Peyer's patch (tissue), 4 donors: ENCODE measurements at places on chromosomes 1 and 21.

GRCh38 chr1:151888972-151889570 lies 20.2 kb downstream of the THEM4 start:
- H3K36me3 ChIP-seq: peaks cover 21% of the 10 kb centered on the region
- H3K27ac ChIP-seq: no peak overlapping the region
- no peak for DNase-seq
- H3K27me3 ChIP-seq: no peaks in the 10 kb centered on the region

- H3K27me3 ChIP-seq: no peaks in the 10 kb centered on the region
- DNase-seq: no peak
- H3K27ac ChIP-seq: no peak overlapping the region
- no peaks in the 10 kb centered on the region for H3K4me1 ChIP-seq
- no peak overlapping the region for H3K4me3 ChIP-seq
- H3K36me3 ChIP-seq: no peaks in the 10 kb centered on the region
Observed at GRCh38 chr1:41784531-41785274, 134.0 kb downstream of the HIVEP3 start.

GRCh38 chr1:209879539-209879938 lies 51.8 kb downstream of the UTP25 start:
- no peaks in the 10 kb centered on the region for H3K4me1 ChIP-seq
- H3K27me3 ChIP-seq: no peaks in the 10 kb centered on the region
- no peak overlapping the region for H3K27ac ChIP-seq
- H3K4me3 ChIP-seq: no peak overlapping the region

- H3K4me3 ChIP-seq: no peak overlapping the region
- DNase-seq: no peak
- H3K27ac ChIP-seq: no peak overlapping the region
Observed at GRCh38 chr1:216923601-216924000, 200.4 kb upstream of the ESRRG start.

DNA sequence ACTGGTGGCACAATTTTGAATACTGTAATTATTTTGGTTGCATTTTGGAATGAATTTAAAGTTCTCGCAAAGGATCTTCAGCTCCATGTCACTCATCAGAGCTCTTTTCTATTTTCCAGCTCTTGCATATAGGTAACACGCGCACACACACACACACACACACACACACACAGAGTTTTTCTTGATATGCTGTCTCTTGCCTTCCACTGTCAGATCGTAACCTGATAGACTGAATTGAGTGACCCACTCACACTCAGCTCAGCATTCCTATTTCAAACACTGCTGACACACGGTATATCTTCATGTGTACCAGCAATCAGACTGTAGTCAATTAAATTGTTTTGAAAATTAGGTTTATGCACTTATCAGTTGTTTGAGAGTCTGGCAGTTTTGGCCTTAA lies 214.1 kb downstream of the PBX1 start:
- H3K27me3 ChIP-seq: no peaks in the 10 kb centered on the region
- peaks cover 78% of the 10 kb centered on the region for H3K4me1 ChIP-seq
- no peak for DNase-seq
- no peaks in the 10 kb centered on the region for H3K36me3 ChIP-seq
- H3K4me3 ChIP-seq: no peak overlapping the region

- no peak overlapping the region for H3K27ac ChIP-seq
- no peak overlapping the region for H3K4me3 ChIP-seq
- H3K27me3 ChIP-seq: no peaks in the 10 kb centered on the region
Observed at GRCh38 chr1:17409391-17409811, 30.1 kb downstream of the RCC2 start.

GRCh38 chr1:110579460-110579859 lies 26.7 kb downstream of the KCNA2 start:
- H3K27me3 ChIP-seq: no peaks in the 10 kb centered on the region
- no peaks in the 10 kb centered on the region for H3K4me1 ChIP-seq
- DNase-seq: no peak
- no peak overlapping the region for H3K4me3 ChIP-seq
- no peak overlapping the region for H3K27ac ChIP-seq

- DNase-seq: no peak
- H3K36me3 ChIP-seq: no peaks in the 10 kb centered on the region
- H3K27ac ChIP-seq: no peak overlapping the region
Observed at GRCh38 chr1:229030630-229031029, 240.3 kb upstream of the RAB4A start.

GRCh38 chr1:184143449-184143848 lies 91.9 kb downstream of the TSEN15 start:
- H3K27me3 ChIP-seq: no peaks in the 10 kb centered on the region
- no peaks in the 10 kb centered on the region for H3K4me1 ChIP-seq
- no peak overlapping the region for H3K27ac ChIP-seq

DNA sequence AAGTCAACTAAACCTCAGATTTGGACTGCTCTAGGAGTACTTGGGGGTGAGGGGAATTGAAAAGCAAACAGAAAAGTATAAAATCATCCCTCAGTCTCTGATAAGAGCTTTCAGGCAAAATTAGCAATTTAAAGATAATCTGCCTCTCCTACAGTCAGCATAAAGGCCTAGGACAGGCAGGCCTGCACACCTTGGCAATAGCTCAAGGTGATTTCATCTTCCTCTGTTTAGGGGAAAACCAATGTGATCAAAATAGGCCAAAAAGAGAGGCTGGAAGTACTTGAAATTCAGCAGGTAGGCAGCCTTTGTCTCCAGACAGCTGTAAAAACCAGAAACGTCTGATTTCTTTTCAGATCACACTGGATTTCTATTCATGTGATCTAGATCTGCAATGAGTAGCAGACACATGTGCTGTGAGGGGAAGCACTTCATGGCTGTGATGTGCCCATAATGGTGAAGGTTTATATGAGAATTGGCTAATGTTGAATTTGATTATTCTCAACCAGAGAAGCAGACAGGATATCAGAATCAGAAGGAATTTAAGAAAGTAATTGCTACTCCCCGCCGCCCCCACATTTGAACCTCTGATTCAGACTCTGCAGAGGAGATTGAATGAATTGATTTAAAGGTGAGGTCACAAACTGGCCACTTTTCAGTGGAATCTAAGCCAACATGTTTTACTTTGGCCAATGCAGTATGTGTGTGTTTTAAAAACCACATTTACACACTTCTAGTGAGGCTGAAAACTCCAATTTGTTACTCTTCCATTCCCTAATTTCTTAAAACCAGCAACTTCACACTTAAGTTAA lies 45.8 kb upstream of the DNASE2B start:
- H3K27ac ChIP-seq: no peak overlapping the region
- no peaks in the 10 kb centered on the region for H3K27me3 ChIP-seq
- no peaks in the 10 kb centered on the region for H3K4me1 ChIP-seq
- H3K4me3 ChIP-seq: no peak overlapping the region
- no peak for DNase-seq
- no peaks in the 10 kb centered on the region for H3K36me3 ChIP-seq

GRCh38 chr1:150021191-150021694 lies 10.7 kb upstream of the OTUD7B start:
- no peak for DNase-seq
- H3K27me3 ChIP-seq: no peaks in the 10 kb centered on the region
- H3K4me3 ChIP-seq: no peak overlapping the region
- H3K4me1 ChIP-seq: peaks cover 4% of the 10 kb centered on the region
- H3K36me3 ChIP-seq: no peaks in the 10 kb centered on the region

DNA sequence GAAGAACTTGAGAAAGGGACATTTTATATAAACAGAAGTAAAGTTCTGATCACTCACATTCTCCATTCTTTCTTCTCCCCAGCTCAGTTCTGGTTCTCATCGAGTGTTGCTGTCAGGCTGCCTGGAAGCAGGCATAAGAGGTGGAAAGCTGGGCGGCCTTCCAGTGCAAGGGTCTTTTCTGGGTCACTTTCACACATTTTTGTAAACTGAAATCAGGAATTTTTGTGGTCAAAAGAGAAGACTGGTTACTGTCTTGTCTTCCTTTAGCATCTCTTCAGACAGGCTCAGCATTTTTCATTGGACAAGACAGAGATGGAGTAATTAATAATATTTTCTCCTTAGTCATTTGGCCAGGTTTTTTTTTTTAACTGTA lies 93.7 kb downstream of the CTH start:
- H3K4me3 ChIP-seq: no peak overlapping the region
- no peaks in the 10 kb centered on the region for H3K4me1 ChIP-seq
- H3K27me3 ChIP-seq: no peaks in the 10 kb centered on the region
- DNase-seq: no peak
- no peak overlapping the region for H3K27ac ChIP-seq

DNA sequence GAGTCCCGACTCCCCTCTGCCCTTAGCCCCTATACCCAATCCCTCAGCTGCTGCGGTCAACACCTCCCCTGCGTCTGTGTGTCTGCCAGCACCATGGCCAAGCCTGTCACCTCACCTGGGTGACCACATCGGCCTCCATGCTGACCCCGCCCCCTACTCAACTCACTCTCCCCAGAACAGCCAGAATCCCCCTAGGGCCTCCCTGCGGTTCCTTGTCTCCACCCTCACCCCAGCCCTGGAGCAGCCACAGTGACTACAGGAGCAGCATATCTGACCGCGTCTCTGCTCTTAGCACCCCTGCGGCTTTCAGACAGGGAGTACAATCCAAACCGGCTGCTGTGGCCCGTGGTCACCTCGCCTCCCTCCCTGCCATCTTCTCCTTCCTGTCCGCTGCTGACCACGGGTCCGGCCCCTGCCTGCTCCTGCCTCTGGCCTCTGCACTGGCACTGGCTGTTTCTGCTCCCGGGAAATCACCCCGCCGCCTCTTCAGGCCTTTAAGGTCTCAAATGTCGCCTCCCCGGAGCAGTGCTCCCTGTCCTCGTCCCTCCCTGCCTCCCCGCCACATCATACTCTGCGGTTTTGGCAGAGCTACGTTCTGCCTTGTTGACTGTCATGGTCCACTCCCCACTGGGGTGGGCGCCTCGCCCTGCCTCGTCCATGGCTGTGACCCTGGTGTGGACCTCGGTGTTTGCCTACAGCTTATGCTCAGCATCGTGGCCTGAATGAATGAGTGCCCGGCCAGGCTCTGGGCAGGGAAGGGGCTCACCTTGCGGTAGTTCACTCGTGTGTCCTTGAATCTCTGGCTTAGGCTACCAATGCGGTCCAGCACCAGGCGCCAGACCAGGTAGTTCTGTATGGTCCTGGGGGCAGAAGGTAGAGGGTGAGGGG lies 11.1 kb downstream of the PRXL2B start:
- H3K4me1 ChIP-seq: no peaks in the 10 kb centered on the region
- no peak overlapping the region for H3K4me3 ChIP-seq
- no peak for DNase-seq
- H3K27me3 ChIP-seq: no peaks in the 10 kb centered on the region

GRCh38 chr1:36093929-36094328 lies 5.2 kb downstream of the ADPRS start:
- no peak overlapping the region for H3K4me3 ChIP-seq
- DNase-seq: no peak
- no peak overlapping the region for H3K27ac ChIP-seq
